ENCODE measurements at places on chromosomes 12 and 14.

DNA sequence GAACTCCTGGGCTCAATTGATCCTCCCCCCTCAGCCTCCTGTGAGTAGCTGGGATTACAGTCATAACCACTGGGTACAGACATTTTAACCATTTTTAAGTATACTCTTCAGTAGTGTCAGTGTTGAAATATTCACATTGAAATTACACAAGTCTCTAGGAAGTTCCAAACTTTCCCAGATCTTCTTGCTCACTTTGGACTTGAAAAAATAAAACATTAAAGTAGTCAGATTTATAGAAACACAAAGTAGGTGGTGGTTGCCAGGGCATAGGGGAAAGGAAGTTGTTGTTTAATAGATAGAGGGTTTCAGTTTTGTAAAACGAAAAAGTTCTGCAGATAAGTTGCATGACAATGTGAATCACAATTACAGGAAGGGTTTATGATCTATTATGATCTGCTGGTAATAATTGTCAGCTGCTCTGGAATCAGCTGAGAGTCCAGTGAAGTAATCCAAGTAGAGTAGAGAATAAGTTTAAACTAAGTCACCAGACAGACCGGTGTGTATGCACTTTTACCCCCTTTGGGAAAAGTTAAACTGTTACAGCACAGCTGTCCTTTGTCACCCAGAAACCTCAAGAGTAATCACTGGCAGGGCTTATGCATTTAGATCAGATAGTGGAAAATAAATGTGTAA is 27.4 kb downstream of the PCNX1 start:
- DNase-seq = no peak

DNA sequence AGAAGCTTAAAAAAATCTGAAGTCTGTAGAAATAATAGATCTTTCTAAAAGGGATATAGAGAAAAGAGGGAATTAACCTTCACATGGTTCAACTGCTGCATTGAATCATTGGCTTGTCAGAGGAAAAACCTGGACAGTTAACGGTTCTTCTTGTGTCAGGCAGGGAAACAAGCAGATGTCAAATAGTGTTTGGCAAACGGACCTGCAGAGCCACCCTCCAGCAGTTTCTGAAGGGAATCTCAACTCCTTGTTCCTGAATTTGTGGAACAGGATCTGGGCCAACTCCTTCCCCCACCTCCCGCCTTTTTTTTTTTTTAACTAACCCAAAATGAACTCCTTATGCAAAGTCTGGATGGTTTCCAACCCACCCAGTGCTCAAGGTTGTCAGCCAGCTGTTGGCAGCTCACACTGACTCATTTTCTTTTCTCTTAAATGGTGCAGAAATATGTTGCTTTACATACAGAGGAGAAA is 187.3 kb downstream of the CAND1 start:
- no peak for DNase-seq

GRCh38 chr12:66713984-66714383 is 35.1 kb upstream of the GRIP1 start:
- DNase-seq = no peak

DNA sequence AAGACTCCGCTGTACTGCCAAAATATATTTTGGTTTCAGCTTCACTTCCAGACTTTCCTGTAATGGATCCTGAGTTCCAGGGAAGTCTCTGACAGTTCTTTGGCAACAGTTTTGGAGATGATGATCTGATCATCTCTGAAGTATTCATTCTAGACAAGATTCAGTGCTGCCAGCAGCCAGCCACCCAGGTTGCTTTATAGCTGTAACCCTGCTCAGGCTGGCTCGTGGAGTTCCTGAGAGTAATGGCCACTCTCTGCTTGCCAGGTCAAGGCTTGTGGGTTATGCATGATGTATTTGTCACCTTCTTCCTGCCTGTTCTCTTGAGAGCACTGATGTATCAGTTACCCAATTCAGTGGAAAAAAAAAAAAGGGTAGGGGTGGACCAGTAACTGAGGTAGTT is 124.3 kb downstream of the PPHLN1 start:
- no peak for DNase-seq
